Activated CD4-positive, alpha-beta T cell treated with anti-CD3 and anti-CD28 coated beads, Interleukin-2, amount 10 ng/mL, durations not matched to agents 7 days and 5 days (primary cell): ENCODE measurements at places on chromosomes 12 and 14. TPM values are rescaled to one million over a fixed set of nuclear protein-coding genes. Genes with fewer than 3 reads are reported as not detected.

The PLEKHG7 gene
- total RNA-seq = not detected

The SLCO1C1 gene
- total RNA-seq = not detected

The INSM2 gene
- total RNA-seq = not detected

The GPRC5D gene
- total RNA-seq = 0.67 TPM

The AICDA gene
- total RNA-seq = not detected

The C14orf39 gene
- total RNA-seq = not detected

The ADCY6 gene
- total RNA-seq = not detected

The RESF1 gene
- 183 TPM for total RNA-seq
